ENCODE measurements at places on chromosomes 6 and 20.

DNA sequence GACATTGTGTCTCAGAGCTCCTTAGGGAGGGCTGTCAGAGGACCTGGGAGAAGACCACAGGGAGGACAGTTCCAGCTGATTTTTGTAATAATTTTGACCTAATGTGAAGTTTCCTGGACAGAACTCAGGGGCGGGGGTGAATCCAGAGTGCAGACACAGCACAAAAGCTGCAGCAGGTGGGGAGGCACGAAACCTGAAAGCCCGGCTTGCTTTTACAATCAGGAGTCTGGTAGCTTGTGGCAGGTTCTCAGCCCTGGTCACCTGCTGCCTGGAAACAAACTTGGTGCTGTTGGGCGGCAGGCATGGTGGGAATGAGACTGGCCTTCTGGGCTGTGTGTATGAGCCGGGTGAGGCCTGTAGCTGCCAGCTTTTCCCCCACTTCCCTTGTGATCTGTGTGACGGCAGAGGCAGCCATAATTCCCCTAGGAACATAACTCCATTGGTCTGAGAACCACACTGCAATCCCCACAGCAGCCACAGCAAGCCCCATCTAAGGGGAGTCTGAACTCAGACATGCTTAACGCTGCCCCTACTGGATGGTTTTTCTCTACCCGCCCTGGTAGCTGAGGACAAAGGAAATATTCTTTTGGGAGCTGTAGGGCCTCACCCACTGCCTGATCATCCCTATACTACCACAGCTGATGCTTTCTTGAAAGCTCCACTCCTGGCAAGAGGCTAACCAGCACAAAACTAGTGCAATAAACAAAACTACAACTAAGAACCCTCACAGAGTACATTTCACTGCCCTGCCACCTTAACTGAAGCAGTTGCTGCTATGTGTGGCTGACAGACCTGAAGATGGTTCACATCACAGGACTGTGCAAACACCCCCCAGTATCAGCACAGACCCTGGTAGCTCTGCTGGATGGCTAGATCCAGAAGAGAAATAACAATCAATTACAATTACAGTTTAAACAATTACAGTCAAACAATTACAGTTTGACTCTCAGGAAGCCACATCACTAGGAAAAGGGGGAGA lies 1055.1 kb upstream of the GJE1 start:
- no peak for DNase-seq

- DNase-seq = no peak
These were observed 155.6 kb downstream of the DTNBP1 start for GRCh38 chr6:15507221-15507620.

DNA sequence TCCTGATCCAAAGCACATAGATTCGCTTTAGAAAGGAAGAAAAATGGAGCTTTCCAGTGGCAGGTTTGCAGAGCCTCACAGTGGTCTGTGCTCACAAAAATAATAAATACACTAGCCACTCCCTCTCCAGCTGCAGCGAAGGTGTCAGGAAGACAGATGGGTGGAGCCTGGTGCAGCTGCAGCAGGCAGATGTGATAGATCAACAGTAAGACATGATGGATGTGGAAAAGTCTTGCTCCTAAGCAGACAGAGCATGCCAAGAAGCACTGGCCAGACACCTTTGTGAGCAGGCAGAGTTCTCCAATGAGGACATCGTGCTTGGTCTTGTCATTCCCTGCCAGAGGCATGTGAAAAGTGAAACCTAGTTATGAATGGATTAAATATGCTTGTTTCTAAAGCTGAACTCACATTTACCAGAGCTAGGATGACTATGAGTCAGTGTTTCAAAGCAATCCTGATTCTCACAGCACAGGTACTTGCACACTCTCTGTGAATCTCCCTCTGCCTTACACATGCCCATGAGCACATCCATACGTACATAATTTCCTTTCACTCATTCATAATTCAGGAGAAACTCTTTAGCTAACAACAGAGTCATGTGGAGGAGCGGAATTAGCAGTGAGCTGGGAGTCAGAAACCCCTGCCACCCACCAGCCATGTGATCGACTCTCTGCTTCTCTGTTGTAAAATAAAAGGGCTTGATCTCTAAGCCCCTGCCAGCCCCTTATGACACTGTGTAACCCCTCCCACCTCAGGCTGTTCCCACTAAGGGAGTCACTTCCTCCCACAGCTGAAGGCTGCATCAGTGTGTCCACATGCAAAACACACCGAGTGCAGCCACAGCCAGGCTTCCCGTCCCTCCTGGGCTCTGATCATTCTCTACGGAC lies 111.2 kb downstream of the SCML4 start:
- DNase-seq = no peak

- DNase-seq = peak; percentile 13
These were observed 645.0 kb downstream of the PHF3 start for GRCh38 chr6:64280569-64280968.

DNA sequence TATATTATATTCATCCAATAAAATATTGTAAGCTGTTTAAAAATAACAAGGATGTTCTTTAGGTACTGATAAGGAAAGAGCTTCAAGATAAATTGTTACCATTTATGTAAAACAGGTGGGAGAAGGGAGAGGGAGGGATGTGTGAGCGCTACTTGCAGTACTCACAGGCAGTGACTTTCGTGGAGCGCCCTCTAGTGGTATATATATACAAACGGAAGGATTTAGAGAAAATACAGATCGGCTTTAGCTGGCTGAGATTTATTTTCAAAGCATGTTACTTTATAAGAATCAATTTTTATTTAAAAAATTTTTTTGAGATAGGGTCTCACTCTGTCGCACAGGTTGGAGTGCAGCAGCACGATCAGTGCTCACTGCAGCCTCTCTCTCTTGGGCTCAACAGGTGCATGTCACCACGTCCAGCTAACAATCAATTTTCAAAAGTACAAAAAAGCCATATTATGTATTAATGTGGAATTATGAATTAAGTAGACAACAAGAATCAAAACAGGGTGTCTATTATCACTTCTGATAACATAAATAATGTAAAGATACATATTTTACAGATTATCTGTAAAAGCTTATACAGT lies 3.3 kb upstream of the MOG start:
- peak; percentile 69 for DNase-seq

Measured in NCI-H1105 (cell line).